ENCODE measurements at places on chromosomes 5 and 9.

DNA sequence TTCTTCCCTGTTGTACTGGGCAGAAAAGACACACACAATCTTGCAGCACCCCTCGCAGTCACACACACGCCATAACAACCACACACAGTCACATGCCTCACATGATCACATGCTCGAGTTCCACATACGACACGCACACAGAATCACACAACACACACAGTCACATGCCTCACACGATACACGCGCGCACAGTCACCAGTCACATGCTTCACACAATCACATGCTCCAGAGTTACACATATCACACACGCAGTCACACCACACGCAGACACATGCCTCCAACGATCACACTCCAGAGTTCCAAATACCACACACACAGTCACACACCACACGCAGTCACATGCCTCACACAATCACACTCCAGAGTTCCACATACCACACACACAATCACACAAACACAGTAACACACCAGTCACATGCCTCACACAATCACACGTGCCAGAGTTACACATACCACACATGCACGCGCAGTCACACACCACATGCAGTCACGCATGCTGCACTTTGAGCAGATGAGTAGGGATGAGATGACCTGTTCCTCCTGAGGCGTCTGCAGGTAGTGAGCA, 49.0 kb upstream of the LRRC14B start:
- DNase-seq: no peak

DNA sequence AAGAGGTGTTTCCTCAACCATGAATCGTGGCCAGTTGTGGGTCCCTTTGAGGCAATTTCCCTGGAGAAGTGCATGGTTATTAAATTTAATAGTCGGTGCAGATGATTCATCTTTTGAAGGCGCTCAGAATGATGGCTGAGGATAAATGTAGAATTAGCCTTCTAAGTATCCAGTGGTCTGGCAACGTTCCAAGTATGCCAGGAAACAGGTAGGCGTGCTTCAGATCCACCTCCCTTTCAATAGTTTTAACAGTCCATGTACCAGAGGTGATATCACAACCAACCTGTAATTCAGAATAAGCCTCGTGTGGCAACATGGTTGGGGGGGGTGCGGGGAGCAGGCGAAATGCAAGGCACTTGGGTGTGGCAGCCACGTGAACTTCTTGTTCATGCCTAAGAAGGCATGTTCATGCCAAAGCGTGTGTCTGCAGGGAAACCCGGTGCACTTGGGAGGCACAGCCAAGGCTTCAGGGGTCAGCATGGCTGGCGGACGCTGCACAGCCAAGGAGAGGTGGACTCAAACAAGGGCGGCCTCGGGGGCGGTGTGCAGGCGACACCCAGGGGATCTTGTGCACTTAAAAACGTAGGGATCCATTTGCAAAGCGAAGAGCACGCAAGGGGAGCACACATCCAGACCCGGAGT, 5.2 kb upstream of the NKD2 start:
- no peak for DNase-seq

- no peak for DNase-seq
Measured at GRCh38 chr9:101738566-101739183, at the start of gene GRIN3A. GRIN3A (minus strand) TSS chr9:101738647; CDS start chr9:101737979, 668 bp downstream.

GRCh38 chr5:87649455-87649854, 236.7 kb upstream of the CCNH start:
- DNase-seq: no peak

GRCh38 chr9:98821831-98822230, 14.4 kb downstream of the GALNT12 start:
- DNase-seq: no peak

GRCh38 chr9:15253197-15253596, 53.8 kb downstream of the TTC39B start:
- DNase-seq: no peak

DNA sequence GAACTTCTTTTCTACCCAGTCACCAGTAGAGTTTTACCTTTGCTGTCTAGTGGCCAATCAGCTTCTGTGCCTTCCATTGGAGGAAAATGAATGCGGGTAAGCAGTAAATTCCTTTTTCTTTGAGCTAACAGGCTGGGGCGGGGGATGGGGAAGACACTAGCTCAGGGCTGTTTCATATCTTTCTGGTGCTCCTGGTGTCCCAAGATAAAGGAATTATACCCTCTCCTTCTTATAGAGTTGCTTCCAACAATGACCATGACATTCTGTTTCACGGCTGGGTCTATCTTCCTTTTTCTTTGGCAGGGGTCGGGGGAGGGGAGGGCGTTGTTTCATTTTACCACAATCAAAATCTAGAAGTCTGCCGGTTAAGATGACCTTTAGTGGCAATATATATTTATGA, 51.2 kb upstream of the RPS23 start:
- no peak for DNase-seq

DNA sequence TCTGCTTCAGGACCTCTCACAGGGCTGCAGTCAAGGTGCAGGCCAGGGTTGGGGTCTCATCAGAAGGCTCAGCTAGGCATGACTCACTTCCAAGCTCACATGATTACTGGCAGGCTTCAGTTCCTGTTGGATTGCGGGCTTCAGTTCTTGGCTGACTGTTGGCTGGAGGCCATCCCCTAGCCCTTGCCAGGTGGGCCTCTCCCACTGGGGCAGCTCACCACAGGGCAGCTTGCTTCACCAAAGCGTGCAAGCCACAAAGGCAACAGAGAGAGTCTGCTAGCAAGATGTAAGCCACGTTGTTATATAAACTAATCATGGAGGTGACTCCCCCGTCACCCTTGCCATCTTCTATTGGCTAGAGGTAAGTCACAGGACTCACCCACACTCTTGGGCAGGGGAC, 14.4 kb downstream of the CPLX2 start:
- DNase-seq: no peak

Measured in suppressor macrophage treated with lipopolysaccharide for 1 hour (primary cell).